Bronchial epithelial cell (primary cell): ENCODE measurements at places on chromosomes 2 and 18.

DNA sequence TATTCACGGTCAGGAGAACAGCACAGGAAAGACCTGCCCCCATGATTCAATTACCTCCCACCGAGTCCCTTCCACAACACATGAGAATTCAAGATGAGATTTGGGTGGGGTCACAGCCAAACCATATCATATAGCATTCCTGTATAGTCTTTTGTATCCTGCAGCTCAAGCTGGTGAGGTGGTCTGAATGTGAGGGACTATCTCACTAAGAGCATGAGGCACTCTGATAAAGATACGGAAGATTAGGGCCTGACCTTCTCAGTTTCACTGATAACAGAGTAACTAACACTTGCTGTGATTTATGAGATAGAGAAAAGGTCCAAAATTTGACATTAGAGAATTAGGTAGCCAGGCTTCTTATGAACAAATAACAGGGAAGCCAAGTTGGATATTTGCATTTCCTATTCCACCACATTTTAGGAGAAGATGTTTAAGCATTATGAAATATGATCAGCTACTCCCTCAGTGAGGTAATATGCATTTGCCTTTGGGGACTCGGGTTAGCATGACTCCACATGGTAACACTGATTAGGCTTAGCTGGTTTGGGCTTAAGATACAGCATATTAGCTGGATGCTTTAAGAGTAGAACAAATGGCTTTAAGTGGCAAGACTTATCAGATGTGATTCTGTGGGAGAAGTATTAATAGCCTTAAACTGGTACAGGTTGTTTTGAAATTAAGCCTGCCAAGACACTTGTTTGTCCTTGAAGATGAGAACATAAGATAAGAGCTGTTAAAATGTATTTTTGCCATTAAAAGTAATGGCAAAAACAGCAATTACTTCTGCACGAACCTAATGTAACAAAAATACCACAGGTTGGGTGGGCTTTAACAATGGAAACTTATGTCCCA is 106.9 kb upstream of the MSTN start:
- DNase-seq = no peak

DNA sequence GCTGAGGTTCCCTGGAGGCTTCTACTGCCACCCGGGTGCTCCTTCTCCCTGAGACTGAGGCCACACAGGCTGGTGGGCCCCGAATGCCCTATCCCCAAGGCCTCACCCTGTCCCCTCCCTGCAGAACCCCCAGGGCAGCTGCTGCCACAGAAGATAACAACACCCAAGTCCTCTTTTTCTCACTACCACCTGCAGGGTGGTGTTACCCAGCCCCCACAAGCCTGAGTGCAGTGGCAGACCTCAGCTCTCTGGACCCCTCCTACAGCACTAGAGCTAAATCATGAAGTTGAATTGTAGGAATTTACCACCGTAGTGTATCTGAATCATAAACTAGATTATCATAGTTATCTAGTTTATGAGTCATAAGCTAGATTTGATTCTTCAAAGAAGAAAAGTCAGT is 7.3 kb upstream of the CENPA start:
- no peak for DNase-seq

DNA sequence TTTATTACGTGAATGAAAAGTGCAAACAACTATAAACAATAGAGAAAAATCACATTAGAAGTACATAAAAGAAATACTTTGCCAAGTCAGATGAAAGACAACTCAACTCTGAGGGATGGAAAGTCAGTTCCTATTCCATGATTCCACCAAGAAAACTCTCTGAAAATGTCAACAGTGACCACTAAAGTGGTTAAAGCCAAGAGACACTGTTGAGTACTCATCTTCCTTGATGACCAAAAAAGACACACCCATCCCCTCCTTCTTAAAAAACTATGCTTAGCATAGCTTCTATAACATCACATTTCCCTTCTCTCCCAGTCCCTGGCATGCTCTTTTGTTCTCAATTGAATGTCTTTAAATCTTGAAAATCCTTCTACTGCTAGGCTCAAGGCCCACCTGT is 160.0 kb downstream of the TCF4 start:
- DNase-seq = no peak

GRCh38 chr18:32437100-32437834 is 33.4 kb downstream of the GAREM1 start:
- DNase-seq = no peak

- peak; percentile 79 for DNase-seq
Measured at GRCh38 chr2:30026091-30027055, 105.0 kb upstream of the ALK start.

- DNase-seq = no peak
Measured at GRCh38 chr18:48290162-48290926, 118.8 kb downstream of the ZBTB7C start.

- DNase-seq = no peak
Measured at GRCh38 chr2:34031097-34031496, 432.0 kb upstream of the FAM98A start.

DNA sequence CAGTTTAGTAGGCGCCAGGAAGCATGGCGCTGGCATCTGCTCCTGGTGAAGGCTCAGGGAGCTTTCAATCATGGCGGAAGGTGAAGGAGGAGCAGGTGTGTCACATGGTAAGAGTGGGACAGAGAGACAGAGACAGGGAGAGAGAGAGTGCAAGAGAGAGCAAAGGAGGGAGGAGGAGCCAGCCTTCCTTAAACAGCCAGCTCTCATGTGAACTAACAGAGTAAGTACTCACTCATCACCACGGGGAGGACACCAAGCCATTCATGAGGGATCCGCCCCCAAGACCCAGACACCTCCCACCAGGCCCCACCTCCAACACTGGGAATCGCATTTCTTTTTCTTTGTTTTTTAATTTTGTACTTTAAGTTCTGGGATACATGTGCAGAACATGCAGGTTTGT is 40.8 kb upstream of the CLASP1 start:
- no peak for DNase-seq
